Non-pigmented ciliary epithelial cell (primary cell): ENCODE measurements at places on chromosomes 4 and X.
A peak's percentile ranks its signal among the peaks of the same experiment; 100 is the strongest.

DNA sequence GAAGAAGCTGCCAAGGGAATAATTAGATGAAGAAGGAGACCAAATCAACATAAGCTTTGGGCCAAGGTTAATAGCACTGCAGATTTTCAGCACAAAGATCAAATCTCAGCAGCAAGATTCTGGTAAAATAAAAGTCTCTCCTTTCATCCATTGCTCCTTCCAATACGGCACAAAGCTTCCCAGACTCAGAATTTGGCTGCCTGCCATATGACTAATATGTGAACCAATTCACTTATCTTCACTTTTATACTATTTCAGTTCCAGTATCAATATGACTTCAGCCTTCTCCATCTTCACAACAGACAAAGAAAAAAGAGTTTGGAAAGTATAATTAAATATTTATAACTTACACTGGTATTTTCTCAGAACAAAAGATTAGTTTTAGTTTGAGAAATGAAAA, 978.3 kb upstream of the GRID2 start:
- peak; percentile 57 for DNase-seq

GRCh38 chrX:51395480-51395809, 62.8 kb downstream of the NUDT10 start:
- no peak for DNase-seq

DNA sequence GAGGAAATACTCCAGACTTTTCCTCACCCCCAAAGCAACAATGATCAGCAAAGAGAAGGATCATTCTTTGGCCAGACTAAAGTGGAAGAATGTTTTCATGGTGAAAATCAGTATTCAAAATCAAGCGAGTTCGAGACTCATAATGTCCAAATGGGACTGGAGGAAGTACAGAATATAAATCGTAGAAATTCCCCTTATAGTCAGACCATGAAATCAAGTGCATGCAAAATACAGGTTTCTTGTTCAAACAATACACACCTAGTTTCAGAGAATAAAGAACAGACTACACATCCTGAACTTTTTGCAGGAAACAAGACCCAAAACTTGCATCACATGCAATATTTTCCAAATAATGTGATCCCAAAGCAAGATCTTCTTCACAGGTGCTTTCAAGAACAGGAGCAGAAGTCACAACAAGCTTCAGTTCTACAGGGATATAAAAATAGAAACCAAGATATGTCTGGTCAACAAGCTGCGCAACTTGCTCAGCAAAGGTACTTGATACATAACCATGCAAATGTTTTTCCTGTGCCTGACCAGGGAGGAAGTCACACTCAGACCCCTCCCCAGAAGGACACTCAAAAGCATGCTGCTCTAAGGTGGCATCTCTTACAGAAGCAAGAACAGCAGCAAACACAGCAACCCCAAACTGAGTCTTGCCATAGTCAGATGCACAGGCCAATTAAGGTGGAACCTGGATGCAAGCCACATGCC, 89.7 kb downstream of the TET2 start:
- DNase-seq: no peak

- no peak for DNase-seq
These were observed at the start of gene USP11 for GRCh38 chrX:47232803-47233332. Gene USP11, plus strand, starts transcription at chrX:47233009. Its CDS starts 35 bp downstream, at chrX:47233044.

- DNase-seq: no peak
These were observed 53.1 kb downstream of the SYNPO2 start for GRCh38 chr4:118941799-118942198.

DNA sequence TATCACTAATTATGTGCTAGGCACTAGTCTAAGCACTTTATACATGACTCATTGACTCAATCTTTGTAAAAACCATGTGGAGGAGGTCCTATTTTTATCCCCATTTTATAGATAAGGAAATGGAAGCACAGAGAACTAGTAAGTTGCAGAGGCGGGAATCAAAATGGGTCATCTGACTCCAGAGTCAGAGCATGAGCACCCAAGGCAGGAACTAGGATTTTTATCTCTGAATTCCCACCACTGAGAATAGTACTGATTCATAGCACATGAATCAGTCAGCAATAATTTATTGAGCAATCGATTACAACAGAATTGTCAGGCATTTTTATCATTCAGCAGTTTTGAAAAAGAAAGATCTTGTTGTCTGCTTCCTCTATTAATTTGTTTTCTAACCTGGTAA, 19.3 kb downstream of the SCARB2 start:
- DNase-seq: peak; percentile 93

DNA sequence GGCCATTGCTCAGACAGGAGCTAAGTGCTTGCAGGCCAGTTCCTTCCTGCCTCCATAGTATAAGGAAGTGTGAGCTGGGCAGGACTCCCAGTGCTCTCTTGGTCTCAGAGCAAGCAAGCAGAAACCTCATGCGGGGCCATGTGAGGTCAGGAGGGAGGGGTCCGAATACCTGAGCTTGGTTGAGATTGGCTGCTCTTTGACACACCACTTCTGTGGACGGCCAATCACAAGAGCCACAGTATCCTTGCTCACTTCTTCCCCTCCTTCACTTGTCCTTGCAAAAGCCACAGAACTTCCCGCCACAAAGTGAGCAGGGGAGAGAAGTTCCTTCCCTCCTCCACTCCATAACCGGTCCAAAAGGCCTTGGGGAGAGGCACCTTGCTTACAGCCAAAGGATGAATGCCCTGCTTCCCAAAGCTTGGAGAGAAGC, 56.7 kb downstream of the PRPS1 start:
- DNase-seq: no peak

- DNase-seq: no peak
These were observed at the start of gene MAGEA10 for GRCh38 chrX:152138388-152138784. Gene MAGEA10, minus strand, starts transcription at chrX:152138577. Its CDS starts 2,957 bp downstream, at chrX:152135620.

DNA sequence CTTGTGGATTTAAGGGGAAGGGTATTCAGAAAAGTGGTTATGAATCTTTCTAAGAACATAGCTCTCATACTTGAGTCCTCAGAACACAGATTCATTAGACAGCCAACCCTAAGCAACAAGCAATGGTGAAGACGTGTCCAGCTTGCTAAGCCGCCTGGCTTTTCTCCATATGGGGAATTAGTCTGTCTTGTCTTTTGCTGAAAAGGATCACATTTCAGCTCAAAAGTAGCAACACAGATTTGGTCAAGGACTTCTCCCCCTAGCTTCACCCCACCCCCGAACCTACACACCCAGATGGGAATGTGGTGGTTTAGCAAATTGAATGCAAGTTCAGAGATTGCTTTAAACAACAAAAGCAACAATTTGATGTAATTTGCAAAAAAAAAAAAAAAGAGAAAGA, 103.3 kb upstream of the RASGEF1B start:
- DNase-seq: no peak

- DNase-seq: no peak
These were observed at the start of gene CNOT6L for GRCh38 chr4:77818602-77819403. Gene CNOT6L, minus strand, starts transcription at chr4:77819368. Its CDS starts 60 bp downstream, at chr4:77819308.

DNA sequence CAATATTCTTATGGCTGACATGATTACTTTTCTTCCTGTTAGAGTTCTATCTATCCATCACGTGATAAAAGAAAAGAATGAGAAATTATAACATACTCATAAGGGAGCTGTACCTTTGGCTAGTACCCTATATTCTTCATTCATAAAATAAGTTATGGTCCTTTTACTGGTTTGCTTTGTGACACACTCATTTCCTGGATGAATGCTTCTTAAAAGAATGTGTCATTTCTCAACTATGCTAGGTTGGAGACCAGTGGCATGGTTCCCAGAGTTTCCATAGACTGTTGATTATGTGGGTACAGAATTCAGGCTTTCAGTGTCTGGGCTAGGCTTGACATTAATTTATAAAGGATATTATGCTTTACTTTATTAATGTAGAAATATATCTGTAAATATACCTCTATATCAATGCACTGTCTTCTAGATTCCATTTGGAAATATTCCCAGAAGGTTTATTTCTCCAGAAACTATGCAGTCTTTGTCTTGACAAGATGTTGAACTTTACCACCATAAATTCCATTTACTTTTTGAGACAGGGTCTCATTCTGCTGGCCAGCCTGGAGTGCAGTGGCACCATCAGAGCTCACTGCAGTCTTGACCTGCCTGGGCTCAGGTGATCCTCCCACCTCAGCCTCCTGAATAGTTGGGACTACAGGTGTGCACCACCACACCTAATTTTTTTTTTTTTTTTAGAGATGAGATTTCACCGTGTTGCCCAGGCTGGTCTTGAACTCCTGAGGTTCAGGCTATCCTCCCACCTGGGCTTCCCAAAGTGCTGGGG, 23.8 kb downstream of the NUDT6 start:
- DNase-seq: peak; percentile 75

DNA sequence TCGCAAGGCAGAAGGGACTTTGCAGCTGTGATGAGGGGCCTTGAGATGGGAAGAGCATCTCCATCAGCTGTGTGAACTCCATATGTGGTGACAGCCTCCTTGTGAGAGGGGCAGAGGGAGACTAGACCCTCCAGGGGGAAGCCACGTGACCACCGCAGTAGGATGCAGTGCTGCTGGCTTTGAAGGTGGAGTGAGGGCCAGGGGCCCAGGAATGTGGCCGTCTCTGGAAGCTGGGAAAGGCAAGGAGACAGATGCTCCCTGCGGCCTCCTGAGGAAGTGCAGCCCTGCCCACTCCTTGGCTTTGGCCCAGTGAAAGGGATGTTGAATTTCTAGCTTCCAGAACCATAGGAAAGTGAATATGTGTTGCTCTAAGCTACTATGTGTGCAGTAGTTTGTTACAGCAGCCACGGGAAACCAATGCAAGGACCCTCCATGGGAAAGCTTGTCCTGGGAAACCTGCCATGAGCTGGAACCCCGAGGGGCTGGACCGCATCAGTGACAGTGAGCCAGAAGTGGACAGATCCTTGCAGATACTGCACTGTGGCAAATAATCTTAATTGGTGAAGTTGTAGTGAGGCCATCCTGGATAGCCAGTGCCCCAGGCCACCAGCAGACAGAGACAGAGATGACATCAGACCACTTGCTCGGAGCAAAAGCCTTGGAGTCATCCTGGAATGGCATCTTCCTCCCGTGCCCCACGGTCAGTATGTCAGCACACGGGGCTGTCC, 35.4 kb upstream of the SORCS2 start:
- no peak for DNase-seq

DNA sequence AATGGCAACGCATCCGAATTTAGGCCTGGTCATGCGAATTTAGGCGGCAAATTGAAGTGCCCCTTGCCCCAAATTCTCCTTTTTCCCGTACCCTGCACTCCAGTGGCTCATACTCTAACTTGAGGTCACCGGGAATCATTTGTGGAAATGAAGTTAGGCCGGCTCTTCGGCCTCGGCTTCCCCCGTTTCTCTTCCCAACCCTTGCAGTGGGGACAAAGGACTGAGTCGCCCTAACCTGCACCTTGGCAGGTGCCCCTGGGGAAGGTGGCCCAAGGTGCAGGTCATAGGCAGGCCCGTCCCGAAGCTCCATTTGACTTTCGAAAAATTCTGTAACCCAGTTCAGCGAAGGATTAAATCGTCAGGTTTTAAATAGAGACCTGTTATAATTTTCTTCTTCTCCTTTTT, 811 bp downstream of the SRD5A3 start:
- no peak for DNase-seq

DNA sequence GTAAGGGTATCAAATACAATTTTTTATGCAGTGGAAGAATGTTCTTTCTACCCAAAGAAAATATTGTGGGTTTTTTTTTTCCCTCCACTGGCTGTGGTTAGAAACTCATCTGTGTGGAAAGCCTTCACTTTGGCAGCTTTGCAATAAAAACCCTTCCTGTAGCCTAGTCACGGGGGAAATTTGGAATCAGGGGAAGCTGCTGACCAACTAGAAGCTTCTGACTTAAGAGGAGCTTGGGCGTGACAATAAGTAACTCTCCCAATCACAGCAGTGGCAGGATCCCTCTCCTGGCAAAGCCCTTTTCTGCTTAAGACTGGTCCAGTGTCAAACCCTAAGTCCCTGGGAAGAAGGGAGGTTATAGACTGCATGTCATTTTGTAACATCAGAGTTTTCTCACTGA, 87.9 kb downstream of the LRRC66 start:
- no peak for DNase-seq

- DNase-seq: no peak
These were observed 559.0 kb upstream of the AMOT start for GRCh38 chrX:113399506-113400192.

DNA sequence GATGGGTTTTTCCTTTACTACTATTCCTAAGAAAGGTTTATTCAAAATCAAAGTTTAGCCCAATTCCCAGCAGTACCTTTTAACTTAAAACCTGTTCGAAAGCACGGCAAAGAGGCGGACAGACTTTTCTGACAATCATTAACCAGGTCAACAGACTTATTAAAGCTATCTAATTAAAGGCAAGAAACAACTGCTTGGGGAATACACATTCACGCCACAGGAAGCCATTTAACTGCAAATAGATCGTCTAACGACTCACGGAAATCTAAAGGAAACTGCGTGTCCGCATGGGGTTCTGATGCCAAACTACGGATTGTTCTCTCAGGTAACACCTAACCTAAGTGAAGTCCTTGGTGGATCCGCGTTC, 663 bp upstream of the USP53 start:
- no peak for DNase-seq

- no peak for DNase-seq
These were observed 45.0 kb downstream of the NAF1 start for GRCh38 chr4:163121689-163122088.

DNA sequence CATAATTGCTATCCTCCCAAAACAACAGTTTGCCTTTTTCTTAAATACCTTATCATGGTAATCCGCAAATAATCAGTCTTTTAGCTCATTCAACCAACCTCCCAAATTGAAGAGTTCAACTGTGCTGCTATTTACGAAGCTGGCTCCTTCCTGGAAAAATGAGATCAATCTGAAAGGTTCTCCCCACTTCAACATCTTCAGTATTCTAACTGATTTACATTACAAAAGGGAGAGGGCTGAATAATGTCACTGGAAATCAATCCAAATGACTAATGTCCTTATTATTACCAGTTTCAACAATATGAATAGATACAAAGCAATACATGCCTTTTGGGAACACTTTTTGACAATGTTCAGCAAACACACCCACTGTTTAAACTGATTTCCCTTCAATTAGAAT, 86.2 kb downstream of the WNK3 start:
- DNase-seq: no peak

DNA sequence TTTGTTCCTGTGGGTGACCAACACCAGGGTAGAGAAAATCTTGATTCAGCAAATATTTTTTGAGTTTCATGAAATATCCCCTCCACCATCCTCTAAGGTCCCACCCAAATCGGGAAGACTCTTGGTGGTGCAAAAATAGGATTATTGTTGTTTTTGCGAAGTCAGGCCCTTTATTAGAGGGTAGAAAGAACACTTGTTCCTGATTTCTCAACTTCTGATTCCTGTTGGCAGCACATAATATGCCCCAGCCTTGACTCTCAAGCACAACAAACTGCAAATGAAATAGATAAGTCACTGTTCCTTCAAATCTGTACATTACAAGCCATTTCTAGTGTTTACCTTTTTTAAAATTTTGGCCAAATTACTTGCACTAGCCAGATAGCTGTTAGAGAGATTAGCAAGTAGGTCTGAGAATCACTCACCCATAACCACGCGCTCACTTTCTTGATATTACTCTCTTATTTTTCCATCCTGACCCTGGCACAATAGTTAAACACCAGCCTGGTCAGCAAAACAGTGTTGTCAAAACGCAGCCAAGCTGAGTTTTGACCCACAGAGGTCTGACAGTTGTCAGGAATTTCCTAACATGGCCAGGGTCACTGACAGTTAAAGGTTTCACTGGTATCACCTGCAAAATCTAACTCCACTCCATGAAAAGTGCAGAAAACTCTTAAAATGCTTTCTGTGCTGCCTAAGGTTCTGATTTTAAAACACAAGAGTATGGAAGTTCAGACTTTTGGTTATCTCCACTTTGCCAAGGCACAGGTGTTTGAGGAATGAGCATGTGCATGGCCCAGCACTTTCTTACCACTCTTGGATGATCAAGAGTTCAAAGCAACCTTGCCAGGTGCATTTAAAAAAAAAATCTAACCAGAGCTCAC, 69.8 kb downstream of the RBM47 start:
- DNase-seq: no peak

- no peak for DNase-seq
These were observed 104.4 kb downstream of the WDFY3 start for GRCh38 chr4:84862064-84862463.
